AG04450 (cell line): ENCODE measurements at places on chromosomes 2 and 18. TPM values are rescaled to one million over a fixed set of nuclear protein-coding genes. Genes with fewer than 3 reads are reported as not detected.

AGBL5 gene
- polyA plus RNA-seq: 40.9 and 41.6 TPM in 2 replicates

- DNase-seq: no peak
Measured at GRCh38 chr2:70420143-70420542, 118.3 kb upstream of the FAM136A start.

DNA sequence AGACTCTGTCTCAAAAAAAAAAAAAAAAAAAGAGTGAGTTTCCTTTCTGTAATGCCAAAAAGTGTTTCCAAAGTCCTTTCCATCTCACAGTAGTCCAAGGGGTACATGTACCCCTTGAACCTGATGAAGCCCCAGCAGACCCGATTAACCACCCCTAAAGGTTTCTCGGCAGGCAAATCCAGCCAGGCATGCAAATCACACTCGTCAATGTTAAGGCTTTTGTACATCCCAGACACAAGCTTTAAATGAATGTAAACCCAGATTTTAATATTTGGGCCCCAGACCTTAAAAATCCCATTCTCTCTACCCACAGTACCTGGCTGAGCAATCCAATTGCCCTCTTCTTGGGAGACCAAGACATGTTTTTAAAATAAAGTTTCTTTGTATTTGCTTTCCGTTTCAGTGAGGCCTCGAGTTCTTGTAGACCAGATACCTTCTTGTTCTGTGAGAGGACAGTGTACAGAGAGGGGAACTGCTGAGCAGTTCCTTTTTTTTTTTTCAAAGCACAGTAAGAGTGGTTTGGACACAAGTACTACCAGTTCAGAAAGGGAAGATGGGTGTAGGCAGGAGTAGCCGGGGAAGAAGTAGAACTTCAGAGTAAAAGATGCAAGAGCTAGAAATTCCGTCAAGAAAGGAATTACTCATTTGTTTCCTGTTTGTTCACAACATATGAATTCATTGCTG, at the start of gene NLRC4:
NLRC4 (minus strand) TSS at position 465 of the 684 bp plus-strand sequence. CDS start 8,111 bp downstream, outside the sequence.
- no peak for DNase-seq

GRCh38 chr18:33210575-33211189, 229.8 kb downstream of the CCDC178 start:
- no peak for DNase-seq

DNA sequence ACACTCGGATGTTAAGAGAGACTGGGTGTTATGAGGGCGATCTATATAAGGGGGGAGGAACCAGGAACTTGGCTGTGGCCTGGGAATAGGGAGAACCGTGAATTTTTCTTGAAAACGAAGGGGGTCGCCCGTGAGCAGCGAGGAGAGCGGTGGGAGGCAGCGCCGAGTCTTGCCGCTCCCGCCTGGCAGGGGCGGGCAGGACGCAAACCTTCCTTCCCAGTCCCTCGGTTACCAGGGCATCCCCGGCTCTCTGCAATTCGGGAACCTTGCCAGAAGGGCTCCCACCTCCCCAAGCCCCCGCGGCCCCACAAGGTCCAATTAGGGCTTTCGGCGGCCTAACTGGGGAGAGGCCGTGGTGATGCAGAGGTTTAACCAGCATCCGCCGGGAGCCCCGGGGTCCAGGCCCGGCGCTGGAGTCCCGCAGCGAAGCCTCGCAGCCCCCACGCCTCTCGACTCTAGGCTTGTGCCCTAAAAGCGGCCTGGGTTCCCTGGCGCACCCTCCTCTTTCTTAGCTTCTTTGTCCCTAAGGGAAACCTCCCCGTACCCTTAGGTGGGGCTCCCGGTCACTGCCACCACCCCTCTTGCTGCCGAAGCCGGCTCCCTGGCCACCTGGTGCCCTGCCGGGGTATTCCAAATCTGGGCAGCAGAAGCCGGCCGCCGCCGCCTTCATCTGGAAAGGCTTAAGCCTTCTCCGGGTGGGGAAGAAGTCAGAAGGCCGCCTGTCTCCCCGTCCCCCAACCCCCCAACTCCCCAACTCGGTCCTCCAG, 680 bp upstream of the FHOD3 start:
- DNase-seq: peak; percentile 50

GRCh38 chr2:96231316-96231715, 22.7 kb upstream of the STARD7 start:
- DNase-seq: no peak
